ENCODE measurements at places on chromosomes 6 and 20. TPM values are rescaled to one million over a fixed set of nuclear protein-coding genes. Genes with fewer than 3 reads are reported as not detected.

DNA sequence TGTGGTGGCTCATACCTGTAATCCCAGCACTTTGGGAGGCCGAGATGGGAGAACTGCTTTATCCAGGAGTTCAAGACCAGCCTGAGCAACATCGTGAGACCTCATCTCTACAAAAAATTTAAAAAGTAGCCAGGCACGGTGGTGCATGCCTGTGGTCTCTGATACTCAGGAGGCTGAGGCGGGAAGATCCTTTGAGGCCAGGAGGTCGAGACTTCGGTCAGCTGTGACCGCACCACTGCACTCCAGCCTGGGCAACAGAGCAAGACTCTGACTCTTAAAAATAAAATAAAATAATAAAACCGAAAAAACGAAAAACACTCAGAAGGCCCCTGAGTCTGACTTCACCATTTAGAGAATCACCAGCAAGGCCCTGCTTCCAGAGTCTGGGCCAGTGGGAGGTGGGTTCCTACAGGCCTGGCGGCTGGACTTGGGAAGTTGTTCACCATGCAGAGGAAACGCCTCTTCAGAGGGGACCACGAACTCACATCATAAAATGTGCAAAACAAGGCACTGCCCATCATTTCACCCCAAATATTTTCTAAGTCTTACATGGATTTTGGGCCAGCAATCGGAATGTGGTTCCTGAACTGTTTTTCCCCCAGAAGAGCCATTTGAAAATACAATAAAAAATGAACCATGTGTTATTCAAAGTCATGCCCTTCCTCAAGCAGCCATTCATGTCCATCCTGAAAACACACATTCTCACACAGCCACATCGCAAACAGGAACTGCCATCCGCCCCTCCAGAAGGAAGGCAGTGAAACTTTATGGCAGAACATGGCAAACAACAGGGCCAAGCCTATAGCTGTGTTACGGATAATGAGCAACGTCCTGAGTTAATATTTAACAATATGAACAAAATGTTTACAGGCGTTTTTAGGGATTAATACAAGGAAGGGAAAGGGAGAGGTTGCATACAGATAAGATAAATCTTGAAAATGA, 57.8 kb downstream of the SLC22A23 start:
- no peak for DNase-seq

Gene BPI
- not detected for total RNA-seq

Gene SYNJ2
- 42.4 TPM for total RNA-seq

- no peak for DNase-seq
Measured at GRCh38 chr20:57103146-57103800, 163.2 kb downstream of the BMP7 start.

Gene SIRPG
- 35.9 TPM for total RNA-seq

DNA sequence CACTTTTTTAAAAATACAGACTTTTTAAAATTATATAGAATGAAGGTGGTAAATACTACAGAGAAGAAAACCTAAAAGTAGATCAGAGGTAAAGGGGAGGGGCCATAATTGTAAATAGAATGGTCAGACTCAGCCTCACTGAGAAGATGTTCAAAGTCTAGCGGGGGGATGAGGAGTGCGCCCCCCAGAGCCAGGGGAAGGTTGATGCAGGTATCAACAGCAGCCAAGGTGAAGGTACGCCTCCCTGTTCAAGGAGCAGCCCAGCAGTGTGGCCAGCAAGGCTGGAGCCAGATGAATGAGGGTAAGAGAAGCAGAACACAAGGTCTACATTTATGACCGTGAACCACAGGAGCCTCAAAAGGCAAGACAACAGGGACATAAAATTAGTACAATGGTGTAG, 204.1 kb downstream of the PTPRT start:
- DNase-seq: no peak

DNA sequence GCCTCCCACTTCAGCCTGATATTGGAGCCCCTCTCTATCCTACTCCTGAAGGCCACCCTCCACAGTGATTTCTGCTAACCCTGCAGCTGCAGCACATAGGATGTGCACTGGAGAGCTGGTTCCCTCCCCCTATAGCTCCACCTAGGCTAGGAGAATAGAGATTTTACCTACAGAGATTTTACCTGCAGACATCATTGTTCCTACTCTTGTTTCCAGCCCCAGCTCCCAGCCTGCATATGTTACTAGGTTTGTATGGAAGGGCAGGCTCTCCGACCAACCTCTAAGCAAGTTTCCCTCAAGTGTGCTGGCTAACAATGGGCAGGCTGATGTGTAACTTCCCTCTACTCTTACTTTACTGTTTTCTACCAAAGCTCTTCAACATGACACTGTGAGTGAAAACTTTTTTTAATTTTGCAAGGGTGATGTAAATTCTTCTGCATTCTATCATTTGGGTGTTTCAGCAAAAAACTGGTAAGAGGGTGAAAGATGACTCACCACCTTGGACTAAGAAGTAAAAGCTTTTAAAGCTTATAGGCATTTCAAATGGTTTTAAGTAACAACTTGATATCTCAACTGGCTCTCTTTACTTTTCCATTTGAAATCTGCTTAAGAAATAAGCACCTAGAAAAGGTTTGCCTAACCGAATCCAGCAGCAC, 106.8 kb downstream of the CDK19 start:
- no peak for DNase-seq

DNA sequence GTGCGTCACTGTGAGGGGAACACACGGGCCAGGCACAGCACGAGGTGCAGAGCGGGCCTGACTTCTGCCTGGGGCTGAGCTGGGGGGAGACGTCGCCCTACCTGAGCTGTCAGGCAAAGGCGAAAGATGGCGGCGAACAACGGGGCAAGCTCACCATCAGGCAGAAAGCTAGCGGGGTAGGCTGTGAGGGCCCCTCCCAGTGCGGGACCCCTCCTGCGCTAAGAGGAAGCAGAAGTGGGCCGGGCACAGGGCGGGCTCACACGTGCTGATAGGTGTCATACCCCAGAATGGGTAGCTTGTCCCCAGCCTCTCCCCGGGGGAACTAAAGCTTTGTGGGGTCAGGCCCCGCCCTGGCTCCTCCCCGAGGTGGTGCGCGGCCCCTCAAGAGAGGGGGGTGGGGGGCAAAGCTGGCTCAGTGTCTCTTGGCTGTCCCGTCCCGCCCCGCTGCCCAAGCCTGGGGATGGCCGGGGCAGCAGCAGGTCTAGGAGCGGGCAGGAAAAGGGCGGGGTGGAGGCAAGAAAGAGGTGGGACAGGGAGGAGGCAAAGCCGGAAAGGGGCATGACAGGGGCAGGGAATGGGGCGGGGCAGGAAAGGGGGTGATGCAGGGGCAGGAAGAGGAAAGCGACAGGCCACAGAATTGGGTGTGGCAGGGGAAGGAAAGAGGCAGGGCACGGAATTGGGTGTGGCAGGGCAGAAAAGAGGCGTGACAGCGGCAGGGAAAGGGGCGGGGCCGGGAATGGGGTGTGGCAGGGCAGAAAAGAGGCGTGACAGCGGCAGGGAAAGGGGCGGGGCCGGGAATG, 14.7 kb downstream of the UCKL1 start:
- peak; percentile 84 for DNase-seq

DNA sequence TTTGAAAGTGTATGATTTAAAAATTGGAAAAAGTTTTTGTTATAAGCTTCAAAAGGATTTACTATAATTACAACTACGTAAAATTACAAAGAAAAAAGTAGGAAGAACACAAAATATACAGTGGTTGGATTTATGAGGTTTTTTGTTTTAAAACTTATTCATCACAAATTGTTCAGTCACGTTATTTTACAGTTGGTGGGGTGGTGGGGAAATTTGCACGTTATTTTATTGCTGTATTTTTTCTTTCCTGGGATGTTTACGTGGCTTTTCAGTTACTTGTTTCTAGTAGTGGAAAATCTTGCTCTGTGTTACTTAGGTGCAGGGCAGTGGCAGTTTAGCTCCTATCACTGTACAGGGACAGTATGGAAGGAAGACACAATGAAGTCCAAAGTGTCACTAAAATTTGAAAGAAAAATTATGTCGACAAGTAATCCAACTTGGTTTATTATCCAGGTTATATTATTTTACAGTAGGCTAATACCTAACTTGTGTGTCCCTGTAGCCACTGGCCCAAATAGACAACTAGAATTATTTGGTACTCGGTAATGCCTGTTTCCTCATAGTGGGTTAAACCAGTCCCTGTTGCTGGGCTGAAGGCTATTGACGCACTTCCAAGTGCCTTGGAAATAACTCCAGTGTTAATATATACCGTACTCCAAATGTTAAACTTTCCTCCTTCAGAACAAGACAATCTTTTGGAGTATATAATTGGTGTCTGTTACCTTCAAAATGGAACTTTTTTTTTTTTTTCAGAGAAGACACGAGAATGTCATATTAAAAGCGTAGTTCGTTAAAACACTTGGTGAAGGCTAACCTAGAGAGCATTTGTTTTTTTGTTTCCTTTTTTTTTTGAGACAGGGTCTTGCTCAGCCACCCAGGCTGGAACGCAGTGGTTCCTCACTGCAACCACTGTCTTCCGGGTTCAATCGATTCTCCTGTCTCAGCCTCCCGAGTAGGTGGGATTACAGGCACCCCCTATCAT, 4.6 kb downstream of the JARID2 start:
- DNase-seq: no peak

DNA sequence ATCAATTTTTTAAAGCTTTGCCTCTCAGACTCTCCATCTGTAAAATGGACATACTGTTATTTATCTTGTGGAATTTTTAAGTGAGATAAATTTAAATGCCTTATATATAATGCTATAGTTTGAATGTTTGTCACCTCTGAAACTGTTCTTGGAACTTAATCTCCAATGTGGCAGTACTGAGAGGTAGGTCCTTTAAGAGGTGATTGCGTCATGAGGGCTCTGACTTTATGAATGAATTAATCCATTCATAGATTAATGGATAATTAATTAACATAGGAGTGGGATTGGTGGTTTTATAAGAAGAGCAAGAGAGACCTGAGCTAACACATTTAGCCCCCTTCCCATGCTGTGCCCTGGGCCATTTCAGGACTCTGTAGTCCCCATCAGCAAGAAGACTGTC, 326.3 kb upstream of the TSHZ2 start:
- DNase-seq: no peak

Gene MAD2L1BP
- total RNA-seq: 19.8 TPM

Gene RIPOR3
- not detected for total RNA-seq

DNA sequence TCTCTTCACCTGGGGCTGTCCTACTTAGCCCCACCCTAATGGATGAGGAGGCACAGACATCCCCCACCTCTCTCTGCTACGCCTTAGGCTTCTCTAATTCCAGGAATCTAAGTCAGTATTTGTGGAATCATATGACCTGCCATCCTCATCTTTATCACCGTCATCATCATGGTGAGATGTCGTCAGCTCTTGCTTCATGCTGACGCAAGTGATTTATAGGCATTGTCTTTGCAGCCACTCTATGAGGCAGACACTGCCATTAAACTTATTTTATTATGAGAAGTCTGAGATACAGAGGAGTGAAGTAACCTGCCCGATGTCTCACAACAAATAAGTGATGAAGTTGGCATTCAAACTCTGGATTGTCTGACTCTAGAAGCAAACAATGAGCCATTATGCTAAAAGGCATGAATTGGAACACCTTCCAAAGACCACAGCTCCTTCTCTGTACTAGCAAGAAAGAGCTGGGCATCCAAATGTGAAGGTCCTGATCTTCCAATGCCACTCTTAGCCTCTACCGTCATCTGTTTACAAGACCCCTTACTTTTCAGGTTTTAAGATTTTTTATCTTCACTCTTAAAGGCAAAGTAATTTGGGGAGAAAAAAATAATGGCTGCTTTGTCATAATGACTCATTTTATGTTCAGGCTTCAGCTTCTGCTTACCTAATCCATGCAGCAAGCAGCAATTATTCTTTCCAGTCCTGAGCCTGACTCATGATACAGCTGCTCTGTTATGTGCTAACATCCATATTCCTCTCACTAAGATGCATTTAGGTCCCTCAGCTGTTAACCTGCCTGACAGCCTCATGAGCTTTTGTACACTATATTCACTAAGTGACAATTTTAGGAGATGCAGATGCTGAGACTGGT, 113.7 kb upstream of the BCLAF1 start:
- no peak for DNase-seq

- DNase-seq: no peak
Measured at GRCh38 chr6:49430187-49430586, 32.9 kb downstream of the MMUT start.

DNA sequence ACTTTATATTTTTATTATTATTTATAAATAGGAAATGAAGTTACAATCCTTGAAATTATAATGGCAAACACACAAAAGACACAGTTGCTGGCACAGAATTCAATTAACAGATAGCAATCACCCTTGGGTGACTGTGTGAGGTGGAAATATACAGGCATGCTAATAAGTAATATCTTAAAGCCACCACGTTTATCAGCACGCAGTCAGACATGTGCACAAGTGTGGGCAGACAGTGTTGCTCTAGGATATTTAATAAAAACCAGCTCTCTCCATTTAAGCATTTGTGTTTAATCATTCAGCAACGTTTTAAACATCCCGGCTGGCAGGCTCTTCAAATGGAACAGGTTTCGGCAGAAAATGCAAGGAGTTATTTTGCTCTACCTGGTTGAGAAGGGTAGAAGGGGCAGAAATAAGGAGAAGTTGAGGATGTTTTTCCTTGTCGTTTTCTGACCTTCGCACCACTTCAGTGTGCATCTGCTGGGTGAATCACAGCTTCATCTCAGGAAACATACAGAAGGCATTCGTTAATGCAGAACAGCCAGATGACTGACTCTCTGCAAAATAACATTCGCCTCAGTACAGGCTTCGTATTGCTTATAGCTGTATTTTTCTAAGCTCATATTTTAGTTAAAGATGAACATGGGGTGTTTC, 585.1 kb downstream of the QKI start:
- DNase-seq: no peak

Gene CALHM5
- total RNA-seq: not detected

DNA sequence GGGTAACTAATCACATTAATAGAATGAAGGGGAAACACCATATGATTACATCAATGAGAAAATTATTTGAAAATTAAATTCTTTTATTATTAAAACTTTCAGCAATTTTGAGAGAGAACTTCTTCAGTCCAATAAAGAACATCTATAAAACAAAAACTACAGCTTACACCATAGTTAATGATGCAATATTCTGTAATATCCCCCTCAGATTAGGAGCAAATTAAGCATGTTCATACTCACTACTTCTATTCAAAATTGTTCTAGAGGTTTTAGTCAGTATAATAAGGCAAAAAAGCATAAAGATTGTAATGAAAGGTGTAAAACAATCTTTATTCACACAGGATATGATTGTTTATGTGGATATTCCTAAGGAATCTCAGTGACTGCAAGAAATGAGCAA, 465.4 kb downstream of the CD109 start:
- no peak for DNase-seq

DNA sequence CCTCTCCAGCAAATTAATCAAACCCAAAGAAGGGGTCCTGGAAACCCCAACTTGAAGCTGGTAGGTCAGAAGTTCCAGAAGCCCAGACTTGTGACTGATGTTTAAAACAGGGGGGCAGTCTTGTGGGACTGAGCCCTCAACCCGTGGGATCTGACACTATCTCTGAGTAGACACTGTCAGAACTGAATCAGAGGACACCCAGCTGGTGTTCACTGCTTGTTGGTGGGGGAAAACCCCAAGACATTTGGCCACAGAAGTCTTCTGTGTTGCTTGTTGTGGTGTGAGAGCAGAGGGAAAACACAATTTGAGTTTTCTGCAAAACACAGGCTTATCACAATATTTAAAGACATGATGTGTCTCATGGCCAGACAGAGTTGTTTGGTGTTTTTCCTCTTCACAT, 29.9 kb downstream of the KIF13A start:
- no peak for DNase-seq
